ENCODE measurements at places on chromosomes 1 and 21.
A peak's percentile ranks its signal among the peaks of the same experiment; 100 is the strongest.

DNA sequence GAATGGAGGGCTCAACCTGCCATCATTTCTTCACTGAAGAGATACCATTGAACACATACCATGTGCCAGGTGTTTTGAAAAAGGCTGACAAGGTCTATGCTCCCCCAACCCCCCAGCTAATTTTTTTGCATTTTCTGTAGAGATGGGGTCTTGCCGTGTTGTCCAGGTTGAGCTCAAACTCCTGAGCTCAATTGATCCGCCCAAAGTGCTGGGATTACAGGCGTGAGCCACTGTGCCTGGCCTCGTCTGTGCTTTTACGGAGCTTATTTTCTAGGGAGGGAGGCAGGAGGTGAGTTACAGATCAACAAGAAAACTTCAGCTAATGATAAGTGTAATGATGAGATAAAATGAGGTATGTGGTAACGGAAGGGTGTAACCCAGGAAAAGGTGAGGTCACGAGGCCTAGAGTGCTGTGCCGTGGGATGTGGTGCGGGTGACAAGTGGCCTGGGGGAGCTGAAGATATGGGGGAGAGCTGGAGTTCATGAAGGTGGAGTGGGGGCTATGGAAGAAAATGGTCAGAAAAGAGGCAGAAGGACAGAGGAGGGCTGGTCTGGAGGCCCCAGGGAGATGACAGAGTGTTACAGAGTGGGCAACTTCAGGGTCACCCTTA is 28.2 kb downstream of the FAAH start:
- no peak for DNase-seq

- no peak for DNase-seq
These were observed 19.8 kb upstream of the ARTN start for GRCh38 chr1:43913666-43914360.

GRCh38 chr1:35539073-35539823 is 18.0 kb downstream of the KIAA0319L start:
- DNase-seq, result peak; percentile 96

GRCh38 chr1:55579332-55580001 is 364.3 kb upstream of the USP24 start:
- no peak for DNase-seq

GRCh38 chr1:197638316-197638715 is 137.0 kb downstream of the DENND1B start:
- peak; percentile 86 for DNase-seq

- DNase-seq, result no peak
These were observed 87.5 kb downstream of the FGGY start for GRCh38 chr1:59384443-59384842.

DNA sequence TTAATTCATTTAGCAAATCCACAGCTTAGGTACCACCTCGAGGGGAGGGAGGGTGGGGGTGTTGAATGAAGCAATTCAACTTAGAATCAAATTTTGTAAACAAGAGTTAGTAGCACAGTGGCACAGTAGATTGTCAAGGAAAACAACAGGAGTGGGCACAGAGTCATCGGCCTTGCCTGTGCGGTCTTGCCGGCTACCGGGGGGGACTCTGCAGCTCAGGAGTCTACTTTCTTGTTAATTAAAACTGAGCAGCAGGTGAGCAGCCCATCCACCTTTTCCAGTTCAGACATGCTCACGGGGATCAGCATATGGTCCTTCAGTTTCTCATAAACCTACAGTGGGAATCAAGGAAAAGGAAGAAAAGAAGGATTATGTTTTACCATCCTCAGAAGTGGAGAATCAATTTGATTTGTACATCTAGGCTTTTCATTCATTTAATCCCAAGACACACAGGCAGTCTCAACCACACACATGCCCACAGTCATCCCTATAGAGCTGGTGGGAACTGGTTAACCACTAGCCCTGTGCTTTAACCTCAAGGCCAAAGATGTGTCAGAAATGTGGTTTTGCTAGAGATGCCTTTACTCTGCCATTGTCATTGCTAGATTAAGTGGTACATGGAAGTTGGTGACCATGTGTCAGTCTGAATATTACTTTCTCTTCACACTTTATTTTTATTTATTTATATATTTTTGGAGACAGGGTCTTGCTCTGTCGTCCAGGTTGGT is 45.0 kb upstream of the BCL10 start:
- DNase-seq, result no peak

GRCh38 chr1:53303726-53304515 is 23.9 kb downstream of the LRP8 start:
- peak; percentile 77 for DNase-seq

GRCh38 chr1:109770331-109771095 is 6.8 kb upstream of the EPS8L3 start:
- DNase-seq, result no peak

DNA sequence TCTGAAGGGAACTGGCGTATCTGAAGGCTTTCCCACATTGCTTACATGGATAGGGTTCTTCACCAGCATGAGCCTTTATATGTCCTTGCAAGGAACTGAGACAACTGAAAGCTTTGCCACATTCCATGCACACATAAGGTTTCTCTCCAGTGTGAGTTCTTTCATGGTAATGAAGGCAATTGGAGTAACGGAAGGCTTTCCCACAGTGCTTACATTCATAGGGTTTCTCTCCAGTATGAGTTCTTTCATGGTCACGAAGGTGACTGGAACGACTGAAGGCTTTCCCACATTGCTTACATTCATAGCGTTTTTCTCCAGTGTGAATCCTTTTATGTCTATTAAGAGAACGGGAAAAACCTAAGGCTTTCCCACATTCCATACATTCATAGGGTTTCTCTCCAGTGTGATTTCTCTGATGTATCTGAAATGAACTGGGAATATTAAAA is 15.0 kb downstream of the ZNF124 start:
- DNase-seq, result no peak

- peak; percentile 1 for DNase-seq
These were observed 1.9 kb downstream of the GALE start for GRCh38 chr1:23798662-23799142.

DNA sequence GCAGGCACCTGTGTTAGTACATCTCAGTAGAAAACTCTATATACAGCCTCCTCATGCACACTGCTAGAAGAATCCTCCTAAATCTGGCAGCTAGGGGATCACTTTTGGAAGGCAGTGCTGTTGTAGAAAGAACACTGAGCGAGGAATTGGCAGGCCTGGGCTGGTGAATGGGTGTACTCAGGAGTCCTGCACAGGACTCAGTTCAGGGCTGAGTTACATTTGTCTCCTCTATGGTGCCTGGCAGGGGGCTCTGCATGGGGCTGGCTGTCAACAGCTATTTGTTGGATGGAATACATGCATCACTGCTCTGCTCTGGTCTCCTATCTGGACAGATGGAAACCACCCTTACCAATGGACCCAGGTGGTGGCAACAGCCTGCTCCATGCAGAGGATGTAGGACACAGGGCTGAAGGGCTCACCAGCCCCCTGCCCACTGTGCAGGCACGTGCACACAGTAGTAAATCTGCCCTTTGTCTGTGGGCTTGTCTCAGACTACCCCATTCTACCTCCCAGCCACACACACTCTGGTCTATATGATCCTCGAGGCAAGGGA is 74.2 kb downstream of the LRIG2 start:
- DNase-seq, result peak; percentile 24

Data from NCI-H69 (cell line).